Subcutaneous adipose tissue (tissue), 4 donors: ENCODE measurements at places on chromosomes 2 and 18. TPM values are rescaled to one million over a fixed set of nuclear protein-coding genes. Genes with fewer than 3 reads are reported as not detected.

SIX2 gene
- total RNA-seq = 3.8 TPM

NT5C1B gene
- total RNA-seq = not detected

FKBP1B gene
- total RNA-seq = 7.9 TPM

RFX8 gene
- 2.0 TPM for total RNA-seq

PCARE gene
- total RNA-seq = 0.16 TPM

C2orf92 gene
- 15.7 TPM for total RNA-seq

CYP27A1 gene
- total RNA-seq = 29.9 TPM

RGPD3 gene
- 0.85 TPM for total RNA-seq

SCN2A gene
- total RNA-seq = 0.38 TPM

CDK5R2 gene
- total RNA-seq = not detected

EMX1 gene
- not detected for total RNA-seq

FEV gene
- not detected for total RNA-seq

SPC25 gene
- total RNA-seq = not detected

APOB gene
- total RNA-seq = 1.5 TPM

OSR1 gene
- 16.3 TPM for total RNA-seq

ZNF514 gene
- total RNA-seq = 17.2 TPM

ITGA4 gene
- 10.9 TPM for total RNA-seq

COL6A3 gene
- total RNA-seq = 983 TPM

EVA1A gene
- total RNA-seq = not detected

AQP12B gene
- total RNA-seq = not detected

TAF4B gene
- 12.2 TPM for total RNA-seq

SERPINB7 gene
- total RNA-seq = not detected

MOGAT1 gene
- total RNA-seq = not detected

CABLES1 gene
- 47.9 TPM for total RNA-seq

PIEZO2 gene
- total RNA-seq = 1.3 TPM

DPP4 gene
- total RNA-seq = 11.5 TPM

PLEKHH2 gene
- 78.2 TPM for total RNA-seq

POTEJ gene
- not detected for total RNA-seq

SNTG2 gene
- 4.2 TPM for total RNA-seq
